Bone marrow (tissue), 2 donors: ENCODE measurements at places on chromosomes 1 and 21.

DNA sequence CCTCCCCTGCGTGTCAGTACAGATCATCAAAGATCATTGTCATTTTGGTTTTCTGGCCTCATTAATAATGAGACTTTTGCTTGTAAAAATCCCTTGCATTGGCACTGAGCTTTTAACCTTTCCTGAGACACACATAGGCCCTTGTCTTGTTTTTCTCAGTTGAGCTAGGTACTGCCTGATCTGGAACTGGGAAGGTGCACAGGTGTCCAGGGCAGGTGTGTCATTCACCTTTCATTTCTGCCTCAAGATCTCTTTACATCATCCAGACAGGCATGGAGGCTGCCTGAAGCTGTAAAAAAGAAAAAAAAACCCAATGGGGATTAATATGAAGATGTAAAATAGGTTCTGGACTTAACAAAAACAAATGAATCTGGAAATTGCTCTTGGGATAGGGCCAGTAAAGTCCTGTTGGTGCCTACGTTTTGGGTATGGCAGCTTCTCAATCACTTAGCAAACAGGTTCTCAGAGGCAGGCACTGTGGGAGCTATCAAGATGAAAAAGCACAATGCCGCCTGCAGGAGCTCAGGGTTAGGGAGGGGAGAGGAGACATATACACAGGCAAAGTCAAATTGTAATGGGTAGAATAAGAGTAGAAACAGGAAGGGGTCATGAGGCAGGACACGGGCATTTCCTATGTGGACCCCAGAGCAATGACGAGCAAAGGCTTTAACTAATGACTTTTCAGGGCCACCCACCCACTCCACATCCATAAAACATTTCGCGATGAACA lies 1.0 kb upstream of the KCNC4 start:
- no peak for DNase-seq

GRCh38 chr1:9081473-9081872 lies 12.0 kb upstream of the SLC2A5 start:
- DNase-seq = no peak

- no peak for DNase-seq
These were observed 65.4 kb downstream of the RPE65 start for GRCh38 chr1:68384321-68384813.

GRCh38 chr1:188904201-188904600 lies 1573.5 kb downstream of the BRINP3 start:
- DNase-seq = no peak

DNA sequence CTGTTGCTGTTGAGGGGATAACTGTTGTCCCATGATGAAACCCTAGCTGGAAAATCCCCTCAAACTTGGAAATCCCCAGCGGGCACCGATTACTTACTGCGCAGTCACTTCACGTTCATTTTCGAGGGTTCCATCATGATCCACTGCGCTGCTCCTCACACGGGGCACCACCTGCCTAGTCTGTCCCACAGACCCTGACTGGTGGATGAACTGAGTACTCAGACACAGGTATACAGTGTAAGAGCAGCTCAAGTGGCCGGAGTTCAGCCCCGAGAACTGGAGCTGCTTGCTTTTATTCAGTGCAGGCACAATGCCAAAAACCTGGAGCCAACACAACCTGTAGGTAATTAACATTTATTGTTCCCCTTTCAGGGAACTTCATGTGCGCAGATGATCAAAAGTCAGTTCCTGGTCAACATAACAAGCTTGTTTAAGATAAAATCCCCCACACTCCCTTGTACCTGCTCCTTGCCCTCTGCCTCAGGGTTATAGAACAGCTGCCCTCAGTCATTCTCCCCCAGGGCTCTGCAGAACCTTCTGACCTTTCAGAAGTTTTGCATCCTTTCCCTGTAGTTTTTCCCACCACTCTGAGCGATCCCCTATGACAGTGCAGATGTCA lies 46.5 kb upstream of the PRELP start:
- DNase-seq = no peak

GRCh38 chr1:110254604-110255391 lies 44.7 kb downstream of the KCNC4 start:
- no peak for DNase-seq

GRCh38 chr1:108070662-108071061 lies 105.7 kb upstream of the VAV3 start:
- DNase-seq = no peak

GRCh38 chr1:30248774-30249173 lies 474.6 kb downstream of the MATN1 start:
- no peak for DNase-seq

DNA sequence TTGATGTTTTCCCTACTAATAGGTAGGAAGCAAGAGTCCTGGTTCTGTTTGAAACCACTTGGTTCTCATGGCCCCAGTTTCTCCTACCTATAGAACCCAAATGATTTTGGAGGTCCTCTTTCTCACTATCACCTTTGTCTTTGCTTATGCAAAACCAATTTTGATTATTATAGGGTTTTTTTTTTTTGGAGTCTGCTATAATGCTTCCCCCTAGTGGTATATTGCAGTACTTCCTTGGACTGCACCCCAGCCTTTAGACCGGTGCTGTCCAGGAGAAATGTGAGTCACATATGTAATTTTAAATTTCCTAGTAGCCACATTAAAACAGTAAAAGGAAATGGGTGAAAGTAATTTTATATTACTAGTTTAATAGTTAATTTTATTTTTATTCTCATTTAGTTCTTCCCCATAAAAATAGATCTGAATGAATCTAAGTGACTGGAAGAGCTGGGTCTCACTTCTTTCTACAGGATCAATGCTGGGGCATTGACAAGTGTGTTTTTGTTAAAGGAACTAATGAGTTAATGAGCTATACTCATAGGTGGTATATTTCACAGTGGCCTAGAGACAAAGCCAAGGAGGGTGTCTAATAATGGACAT lies 10.6 kb downstream of the FCMR start:
- no peak for DNase-seq

GRCh38 chr21:31710586-31710985 lies 21.3 kb downstream of the SCAF4 start:
- no peak for DNase-seq

DNA sequence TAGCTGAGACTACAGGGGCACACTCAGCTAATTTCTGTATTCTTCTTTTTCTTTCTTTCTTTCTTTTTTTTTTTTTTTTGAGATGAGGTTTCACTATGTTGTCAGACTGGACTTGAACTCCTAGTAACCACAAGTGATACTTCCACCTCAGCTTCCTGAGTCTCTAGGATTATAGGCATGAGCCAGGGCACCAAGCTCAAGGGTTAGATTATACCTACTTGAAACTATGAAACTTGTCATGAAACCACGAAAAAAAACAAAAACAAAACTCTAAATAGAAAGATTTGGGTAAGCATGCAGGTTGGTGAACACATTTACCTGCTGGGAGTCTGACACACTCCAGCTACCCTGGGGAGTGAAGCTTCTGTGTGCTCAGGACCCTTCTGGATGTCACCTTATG lies 2250.4 kb downstream of the MRPL39 start:
- no peak for DNase-seq

DNA sequence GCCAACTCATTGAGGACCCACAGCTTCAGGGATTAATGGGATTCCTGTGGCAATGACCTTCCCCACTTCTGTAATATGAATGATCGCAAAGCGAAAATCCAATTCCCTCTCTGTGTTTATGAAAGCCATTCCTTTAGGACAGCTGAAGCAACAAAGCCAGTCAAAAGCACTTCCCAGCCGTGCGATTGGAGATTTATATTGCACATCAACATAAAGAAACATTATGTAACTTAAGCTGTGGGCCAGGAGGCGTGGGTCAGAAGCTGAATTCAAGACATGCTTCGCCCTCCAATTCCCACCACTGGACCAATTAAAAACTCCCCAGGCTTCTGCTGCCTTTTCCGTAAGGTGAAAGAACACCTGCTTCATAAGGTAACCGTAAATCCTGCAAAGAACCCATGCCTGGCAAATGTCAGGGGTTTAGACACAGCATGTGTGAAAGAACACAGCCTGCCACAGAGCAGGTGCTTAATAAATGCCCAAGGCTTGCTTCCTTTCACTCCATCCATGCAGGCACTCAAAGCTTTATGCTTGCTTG lies 138.9 kb upstream of the SOD1 start:
- no peak for DNase-seq

GRCh38 chr1:7650801-7651200 lies 120.3 kb upstream of the VAMP3 start:
- DNase-seq = no peak
